Left forelimb (tissue), 1 donor: ENCODE measurements at places on chromosomes 1 and 21.

- no peak for DNase-seq
Observed at GRCh38 chr1:81335876-81336275, 464.9 kb upstream of the ADGRL2 start.

DNA sequence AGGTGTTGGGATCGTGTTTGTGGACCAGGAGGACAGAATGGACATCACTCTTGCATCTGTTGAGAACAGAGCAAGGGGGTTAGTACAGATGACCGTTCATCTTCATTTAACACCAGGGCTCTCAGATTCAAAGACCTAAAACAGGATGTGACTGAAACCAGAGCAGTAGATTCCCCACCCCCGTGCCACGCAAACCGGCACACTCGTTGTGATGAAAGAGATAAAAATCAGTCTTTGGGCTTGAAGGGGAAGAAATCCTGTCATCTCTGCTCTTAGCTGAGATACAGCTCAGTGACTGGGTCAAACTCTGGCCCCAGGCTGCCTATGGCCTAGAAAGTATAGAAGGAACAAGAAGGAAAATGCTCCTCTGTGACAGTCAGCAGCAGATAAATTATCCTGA lies 146.2 kb upstream of the KRTAP19-8 start:
- DNase-seq = no peak

- DNase-seq = no peak
Observed at GRCh38 chr21:31395268-31395667, 51.2 kb upstream of the TIAM1 start.

DNA sequence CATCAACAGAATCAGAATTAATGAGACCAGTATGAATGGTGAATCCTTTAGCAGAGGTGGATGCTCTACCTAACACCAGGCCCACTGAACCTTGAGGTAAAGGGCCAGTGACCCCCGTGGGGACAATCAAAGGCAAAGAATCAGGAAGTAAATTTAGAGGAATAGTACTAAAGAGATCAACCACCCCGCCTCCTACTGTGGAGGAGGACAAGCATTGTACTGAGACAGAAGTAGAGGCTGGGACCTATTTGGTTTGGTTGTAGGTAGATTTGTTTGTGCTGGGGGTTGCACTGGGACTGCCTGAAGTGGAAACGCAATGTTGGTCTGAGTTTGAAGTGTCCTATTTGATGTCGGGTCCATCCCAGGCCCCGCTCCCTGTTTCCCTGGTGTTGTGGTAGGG lies 9.5 kb downstream of the CD48 start:
- DNase-seq = no peak

- DNase-seq = no peak
Observed at GRCh38 chr1:7948960-7949359, 8.3 kb upstream of the TNFRSF9 start.

GRCh38 chr1:118985640-118986554 lies 2.2 kb downstream of the TBX15 start:
- DNase-seq = no peak

DNA sequence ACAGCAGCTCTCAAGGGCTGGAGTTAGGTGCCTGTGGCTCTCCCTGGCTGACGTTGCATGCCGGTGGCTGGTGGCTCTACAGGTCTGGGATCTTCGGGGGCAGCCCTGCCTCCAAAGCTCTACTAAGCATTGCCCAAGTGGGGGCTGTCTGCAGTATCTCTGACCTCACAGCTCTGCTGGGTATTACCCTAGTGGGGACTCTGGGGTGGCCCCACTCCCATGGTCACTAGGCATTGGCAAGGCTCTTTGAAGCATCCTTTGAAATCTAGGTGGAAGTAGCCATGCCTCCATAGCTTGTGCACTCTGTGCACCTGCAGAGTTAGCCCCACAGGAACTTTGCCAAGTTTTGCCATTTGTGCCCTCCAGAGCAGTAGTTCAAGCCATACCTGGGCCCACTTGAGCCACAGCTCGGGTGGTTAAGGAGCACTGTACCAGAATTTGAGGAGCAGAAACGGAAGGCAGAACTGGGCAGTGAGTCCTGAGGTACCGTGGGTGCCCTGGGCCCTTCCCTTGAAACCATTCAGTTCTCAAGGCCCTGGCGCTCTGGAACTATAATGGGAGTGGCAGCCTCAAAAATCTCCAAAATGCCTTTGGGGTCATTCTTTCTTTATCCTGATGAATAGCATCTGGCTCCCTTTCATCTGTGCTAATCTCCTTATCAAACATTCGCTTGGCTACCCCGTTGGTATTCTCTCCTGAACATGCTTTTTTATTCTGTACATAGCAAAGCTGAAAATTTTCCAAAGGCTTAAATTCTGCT lies 15.4 kb downstream of the GJA4 start:
- DNase-seq = no peak

DNA sequence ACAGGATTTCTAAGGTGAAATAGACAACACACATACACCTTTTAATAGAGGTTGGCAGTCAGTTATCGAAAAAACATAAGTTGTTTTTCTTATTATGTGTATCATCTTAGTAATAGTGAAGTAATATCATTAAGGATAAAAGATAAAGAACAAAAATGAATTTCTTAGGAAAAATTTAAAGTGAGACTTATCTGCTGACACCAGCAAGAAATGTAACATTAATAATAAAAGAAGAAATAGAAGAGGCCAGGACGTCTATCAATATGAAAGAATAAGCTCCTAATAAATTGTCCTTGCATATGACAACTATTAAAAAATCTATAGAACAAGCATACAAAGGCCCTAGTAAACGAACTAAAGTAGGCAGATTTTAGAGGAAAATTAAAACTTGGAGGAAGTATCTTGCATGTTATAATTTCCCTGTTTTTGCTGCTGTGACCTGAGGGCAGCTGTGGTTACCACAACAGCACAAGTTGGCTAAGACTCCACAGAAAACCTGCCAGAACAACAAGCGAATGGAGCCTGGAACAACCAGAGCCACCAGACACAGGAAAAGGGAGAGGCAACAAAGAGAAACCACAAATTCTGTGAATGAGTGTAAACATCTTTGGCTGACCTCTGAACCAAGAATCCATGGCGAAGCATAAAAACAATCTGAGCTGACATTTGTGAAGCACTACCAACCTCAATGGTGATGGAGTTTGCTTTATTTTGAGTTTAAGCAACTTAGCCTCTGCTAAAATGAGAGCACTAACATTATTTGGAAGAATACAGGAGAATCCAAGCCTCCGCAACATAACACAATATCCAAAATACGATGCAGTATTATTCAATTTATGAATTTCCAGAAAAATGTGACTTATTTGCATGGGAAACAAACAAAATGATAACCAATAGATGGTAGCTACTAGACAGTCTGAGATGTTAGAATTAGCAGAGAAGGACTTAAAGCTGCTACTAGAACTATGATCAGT lies 207.5 kb downstream of the KCNT2 start:
- no peak for DNase-seq

- DNase-seq = no peak
Observed at GRCh38 chr21:44647222-44647552, 973 bp downstream of the KRTAP10-11 start.

- DNase-seq = no peak
Observed at GRCh38 chr1:13751458-13751871, 51.5 kb downstream of the PRDM2 start.

DNA sequence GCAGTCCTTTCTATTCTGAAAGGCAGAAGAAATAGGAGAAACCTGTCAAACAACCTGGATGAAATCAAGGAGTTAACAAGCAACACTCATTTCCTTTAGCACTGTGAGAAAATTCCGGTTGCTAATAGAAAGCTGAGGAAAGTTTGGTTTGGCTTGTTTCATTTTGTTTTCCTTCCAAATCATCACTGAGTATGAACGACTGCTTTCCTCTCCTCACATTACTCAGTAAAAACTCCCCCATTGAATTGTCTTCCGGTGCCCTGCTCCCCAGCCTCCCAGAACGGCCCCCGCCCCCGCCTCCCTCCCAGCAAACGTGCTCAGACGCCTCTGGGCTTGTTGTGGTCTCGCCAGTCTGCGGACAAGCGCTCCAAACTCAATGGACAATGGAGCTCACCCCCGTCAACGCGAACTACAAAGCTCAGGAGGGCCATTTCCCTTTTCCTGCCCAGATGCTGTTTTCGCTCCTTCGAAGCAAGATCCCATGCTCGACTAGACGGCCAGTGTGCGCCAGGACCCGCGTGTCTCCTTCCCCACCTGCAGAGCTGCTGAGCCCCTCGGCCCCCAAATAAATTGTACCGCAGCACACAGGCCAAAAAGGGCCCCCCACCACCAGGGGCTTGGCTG lies 747 bp downstream of the STX6 start:
- peak; percentile 77 for DNase-seq

DNA sequence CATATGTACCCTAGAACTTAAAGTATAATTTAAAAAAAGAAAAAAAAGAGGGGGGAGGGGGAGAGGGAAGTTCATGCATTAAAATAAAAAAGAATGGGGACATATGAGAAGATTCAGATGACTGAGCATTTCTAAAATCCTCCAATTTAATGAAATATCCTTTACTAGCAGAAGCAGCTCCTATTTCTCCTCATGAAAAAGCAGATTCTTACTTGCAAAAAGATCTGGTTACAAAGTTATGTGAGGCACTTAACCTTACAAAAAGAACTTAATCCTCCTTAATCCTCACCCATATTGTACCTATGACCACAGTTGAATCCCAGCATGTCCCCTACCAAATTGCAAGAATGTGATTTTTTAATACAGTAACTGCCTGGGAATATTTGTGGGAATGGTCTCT lies 298.5 kb downstream of the SRGAP2C start:
- no peak for DNase-seq

- no peak for DNase-seq
Observed at GRCh38 chr1:245971711-245972085, 535.4 kb downstream of the SMYD3 start.

DNA sequence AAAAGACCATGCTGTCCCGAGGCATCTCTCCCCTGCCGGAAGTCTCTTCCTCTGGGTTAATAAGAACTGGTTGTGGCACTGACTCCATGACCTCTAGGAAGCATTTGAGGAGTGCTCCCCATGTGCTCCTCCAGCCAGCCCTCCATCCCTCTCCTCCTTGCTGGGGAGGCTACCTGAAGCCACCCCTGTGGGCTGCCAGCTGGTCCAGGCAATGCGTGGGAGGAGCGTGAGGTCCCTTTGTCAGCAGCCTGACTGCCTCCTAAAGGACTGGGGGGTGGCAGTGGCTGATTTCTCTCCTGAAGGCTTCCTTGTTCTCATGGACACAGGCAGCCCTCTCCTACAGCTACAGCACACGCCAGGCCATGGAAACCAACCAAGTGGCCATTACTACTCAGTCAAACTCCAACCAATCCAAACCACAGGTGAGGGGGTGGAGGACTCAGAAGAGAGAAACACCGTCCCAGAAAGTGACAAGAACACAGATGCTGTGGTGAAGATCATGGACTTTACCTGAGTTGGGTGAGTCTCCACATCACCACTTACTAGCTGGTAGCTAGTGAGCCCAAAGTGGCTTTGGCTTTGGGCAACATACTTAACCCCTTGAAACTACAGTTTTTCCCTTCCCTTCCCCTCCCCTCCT lies 35.2 kb downstream of the NENF start:
- no peak for DNase-seq

DNA sequence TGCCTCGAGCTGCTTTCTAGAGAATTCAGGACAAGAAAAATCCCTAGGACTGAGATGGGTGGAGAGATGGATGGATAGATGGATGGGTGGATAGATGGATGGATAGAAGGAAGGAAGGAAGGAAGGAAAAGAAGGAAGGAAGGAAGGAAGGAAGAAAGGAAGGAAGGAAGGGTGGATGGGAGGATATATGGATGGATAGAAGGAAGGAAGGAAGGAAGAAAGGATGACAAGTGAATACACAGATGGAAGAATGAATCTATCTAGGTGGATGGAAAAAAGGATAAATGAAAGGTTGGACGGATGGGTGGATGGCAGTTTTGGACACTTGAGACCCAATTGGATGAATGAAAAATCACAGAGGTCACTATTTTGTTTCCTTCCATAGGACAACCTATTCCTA lies 120.4 kb upstream of the KAZN start:
- no peak for DNase-seq

DNA sequence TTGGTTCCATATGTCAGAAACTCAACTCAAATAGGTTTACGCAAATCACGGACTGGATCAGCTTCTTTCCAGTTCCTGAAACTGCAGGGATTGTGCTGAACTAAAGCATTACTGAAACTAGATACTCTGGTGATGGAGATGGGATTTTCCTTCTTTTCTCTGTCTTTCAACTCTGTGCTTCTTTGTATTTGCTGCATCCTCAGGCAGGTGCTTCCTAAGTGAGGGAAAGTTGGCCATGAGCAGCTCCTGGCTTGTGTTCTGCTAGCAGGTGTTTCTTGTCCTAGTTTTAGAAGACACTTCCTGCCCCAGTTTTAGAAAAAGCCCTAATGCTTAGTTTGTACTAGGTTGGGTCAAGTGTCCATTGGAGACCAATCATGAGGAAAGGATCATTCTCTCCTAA lies 86.7 kb upstream of the USP24 start:
- no peak for DNase-seq

GRCh38 chr1:225987491-225988316 lies 11.4 kb downstream of the SDE2 start:
- DNase-seq = no peak

- no peak for DNase-seq
Observed at GRCh38 chr1:221965252-221965651, 223.4 kb upstream of the DUSP10 start.

GRCh38 chr1:241167121-241167630 lies 189.8 kb downstream of the RGS7 start:
- no peak for DNase-seq

- DNase-seq = no peak
Observed at GRCh38 chr1:119622311-119623192, 25.5 kb downstream of the ZNF697 start.

GRCh38 chr1:14897080-14897449 lies 256.5 kb upstream of the TMEM51 start:
- no peak for DNase-seq

GRCh38 chr1:10691740-10692125 lies 104.7 kb downstream of the CASZ1 start:
- no peak for DNase-seq

DNA sequence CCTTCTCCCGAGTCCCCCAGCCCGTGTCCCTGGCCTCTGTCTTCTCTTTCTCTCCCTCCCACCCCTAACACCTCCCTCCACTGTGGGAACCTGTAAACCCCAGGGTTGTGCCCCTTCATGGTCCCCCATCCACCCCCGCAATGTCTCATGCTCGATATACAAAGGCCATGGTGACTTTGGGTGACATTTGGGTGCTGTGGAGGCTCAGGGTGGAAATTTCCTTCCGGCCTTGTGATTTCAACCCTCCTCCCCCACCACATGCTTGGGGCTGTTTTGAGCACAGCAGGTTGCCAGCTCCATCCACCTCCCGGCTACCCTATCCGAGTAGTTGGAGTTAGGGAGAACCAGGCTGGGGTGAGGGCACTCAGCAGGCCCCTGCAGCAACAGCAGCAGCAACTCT lies 25.7 kb upstream of the VPS13D start:
- no peak for DNase-seq
